NCI-H146 (cell line): ENCODE measurements at places on chromosomes 16 and 17.

DNA sequence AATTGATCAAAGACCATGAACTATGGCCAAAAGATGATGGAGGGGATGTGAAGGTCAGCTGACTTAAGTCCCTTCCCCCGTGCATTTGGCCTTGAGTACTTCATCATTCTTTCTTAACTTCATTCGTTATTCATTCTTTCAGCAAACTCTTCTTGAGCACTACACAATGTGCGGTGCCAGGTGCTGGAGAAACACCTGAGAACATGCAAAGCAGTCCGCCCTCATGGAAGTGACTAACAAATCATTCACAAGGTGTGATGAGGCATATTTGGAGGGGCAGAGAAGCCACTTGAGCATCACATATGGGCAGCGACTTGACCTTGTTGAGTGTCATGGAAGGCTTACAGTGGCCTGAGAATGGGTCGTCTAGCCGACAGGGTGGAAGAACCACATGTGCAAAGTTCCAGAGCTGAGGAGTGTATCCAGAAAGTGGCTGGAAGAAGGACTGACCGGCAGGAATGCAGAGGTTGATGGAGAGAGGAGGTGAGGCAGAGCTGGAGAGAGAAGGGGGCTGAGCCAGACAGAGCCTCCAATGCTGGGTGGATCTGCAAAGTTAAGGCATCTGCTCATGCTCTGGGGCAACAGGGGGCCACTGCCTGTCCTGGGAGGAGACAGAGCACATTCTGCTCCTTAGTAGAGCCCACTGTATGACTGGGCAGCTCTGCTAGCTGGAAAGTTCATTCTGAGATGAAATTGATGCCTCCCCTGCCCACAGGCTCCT lies 25.1 kb upstream of the EIF1 start:
- DNase-seq = no peak

DNA sequence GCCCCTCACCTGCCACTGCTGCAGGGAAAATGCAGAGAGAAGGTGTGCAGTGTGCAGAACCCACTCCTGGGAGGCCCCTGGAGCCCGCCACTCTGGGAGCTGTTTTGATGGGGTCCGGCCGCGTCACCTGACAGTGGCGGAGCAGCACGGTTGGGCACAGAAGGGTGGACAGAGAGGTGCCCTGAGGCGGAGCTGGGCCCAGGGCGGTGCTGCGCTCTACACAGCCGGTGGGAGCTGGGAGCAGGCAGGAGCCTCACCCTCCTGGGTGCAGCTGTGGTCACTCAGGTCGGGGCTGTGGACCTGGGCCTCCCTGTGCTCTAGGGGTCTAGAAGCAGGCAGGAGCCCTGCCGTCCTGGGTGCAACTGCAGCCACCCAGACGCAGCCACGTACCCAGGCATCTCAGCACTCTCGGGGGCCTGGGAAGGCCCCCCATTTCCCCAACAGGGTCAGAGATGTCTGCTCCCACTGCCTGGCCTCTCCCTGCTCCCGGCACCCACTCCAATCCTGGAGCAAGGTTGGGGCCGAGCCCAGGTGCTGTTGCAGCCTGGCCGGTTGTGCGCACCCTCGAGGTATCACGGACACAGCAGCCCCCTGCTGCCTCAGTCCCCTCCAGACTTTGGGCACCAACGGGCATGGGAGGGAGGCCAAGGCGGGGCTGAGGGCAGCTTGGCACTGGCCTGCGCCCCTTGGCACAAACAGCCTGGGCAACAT lies 304.4 kb upstream of the AXIN2 start:
- no peak for DNase-seq

DNA sequence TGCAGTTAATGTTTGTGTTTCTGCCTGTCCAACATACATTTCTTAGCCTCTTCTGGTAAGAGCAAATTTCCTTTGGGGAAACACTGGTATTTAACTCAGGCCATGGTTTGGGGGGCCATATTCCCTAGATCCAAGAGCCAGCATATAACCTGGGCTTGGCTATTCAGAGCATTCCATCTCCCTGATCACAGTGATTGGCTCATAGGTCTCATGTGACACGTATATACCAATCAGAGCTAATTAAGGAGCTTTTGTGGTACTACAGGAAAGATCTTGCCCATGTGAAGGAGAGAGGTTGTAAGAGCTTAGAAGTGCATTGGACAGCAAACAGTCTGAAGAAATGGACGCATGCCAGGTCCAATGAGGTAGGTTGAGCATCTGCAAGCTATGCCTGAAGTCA lies 33.4 kb upstream of the GPR139 start:
- DNase-seq = no peak

DNA sequence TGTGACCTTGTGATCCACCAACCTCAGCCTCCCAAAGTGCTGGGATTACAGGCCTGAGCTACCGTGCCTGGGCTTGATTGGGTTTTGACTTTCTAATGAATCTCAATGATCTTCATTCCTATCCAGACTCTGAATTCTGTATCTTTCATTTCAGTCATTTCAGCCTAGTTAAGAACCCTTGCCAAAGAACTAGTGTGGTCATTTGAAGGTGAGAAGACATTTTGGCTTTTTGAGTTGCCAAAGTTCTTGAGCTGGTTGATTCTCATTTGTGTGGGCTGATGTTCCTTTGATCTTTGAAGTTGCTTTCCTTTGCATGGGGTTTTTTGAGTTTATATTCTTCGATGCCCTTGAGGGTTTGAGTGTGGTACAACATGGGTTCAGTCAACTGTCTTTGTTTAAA lies 30.6 kb upstream of the TEKT1 start:
- no peak for DNase-seq

DNA sequence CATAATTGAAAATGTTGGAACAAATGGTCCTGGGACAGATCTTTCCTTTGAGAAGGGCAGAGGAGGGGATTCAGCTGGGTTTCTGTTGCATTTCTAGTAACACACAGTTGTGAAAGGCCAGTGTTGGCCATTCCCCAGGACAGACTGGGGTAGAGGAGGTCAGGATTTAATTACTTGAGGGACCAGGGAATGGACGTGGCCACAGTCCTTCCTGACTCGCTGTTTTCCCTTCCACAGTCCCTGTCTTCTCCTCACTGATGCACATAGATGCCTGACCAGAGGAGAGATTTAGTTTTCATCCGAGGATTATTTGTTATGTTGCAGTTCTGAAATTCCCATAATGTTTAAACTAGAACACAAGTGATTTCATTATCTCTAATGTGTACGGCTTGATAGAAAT lies 25.2 kb upstream of the HEATR6 start:
- DNase-seq = no peak

DNA sequence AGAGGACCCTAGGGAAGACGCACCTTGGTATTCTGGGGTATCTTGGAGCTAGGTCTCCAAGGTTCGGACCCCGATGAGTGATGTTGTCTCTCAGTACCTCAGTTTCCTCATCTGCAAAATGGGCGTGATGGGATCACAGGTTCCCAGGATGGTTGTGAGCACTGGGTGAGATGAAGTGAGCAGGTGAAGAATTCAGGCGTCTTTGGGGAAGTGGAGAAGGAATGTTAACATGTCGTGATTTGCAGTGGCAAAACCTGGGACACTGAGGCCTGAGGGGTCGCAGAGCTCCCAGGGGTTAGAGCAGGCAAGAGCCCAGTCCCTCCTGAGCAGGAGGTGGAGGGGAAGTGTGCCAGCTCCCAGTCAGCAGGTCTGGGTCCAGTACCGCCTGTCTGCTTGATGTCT lies 215.1 kb upstream of the GSE1 start:
- DNase-seq = no peak

- DNase-seq = no peak
Measured at GRCh38 chr16:14018851-14019250, 52.3 kb upstream of the MRTFB start.

DNA sequence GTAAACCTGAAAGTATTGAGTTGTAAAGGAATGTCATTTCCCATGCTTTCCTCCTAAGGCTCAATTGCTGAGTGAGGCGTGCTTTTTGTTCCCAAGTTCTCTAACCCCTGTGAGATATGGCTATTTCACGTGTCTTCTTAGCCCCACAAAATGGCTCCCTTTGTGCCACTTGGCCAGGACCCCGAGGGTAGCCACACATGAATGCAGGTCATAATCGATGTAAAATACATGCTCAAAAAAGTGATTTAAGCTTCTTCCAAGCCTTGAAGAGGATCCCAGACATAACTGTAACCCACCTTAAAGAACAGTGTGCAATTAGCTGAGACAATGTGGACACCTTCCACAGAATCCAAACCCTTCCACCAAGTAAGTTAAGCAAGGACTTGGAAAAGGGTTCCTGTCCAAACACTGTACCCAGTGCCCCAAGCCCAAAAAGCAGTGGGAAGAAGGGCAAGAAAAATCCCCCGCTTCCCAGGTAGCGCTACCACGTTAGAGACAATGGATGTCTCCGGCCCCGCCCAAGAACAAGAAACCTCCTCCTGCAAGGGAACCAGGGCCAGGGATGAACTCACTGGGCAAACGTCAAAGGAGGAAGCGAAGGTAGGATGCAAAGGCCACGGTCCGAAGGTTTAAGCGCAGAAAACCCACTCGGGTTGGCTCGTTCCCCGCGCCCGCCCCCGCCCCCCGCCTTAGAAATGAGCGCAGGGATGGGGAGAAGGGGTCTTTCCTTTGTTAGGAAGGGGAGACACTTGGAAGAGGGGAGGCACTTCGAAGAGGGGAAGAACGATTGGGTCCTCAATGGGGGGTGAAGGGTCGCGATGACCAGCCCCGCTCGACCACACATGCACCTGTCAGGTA lies 1.2 kb downstream of the JPT1 start:
- DNase-seq = peak; percentile 71

DNA sequence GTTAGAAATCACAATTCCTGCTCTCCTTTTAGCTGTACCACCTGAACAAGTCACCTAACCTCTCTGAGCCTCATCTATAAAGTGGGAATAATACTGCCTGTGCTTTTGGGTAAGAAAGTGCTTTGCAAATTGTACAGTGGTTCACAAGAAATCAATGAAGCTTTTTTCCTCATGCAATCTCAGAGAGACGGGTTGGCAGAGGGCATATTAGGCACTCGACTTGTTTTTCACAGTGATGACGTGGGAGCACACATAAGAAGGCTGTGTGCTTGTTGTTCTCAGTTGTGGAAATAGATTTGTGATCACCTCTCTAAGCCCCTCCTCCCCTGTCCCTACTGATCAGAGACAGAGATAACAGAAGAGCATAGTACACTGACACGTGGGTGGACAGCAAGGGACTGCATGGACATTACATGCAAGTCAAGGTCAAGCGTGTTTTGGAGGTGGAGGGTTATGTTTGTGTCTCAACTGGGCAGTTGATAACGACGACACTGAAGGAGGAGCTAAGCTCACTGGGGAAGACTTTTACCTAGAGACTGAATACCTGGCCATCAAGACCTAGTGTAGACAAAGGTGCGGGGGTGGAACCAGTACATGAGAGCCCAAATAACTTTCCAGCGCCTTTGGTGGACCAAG lies 1.7 kb upstream of the GPT2 start:
- DNase-seq = no peak

- DNase-seq = no peak
Measured at GRCh38 chr16:89275837-89276720, 58.6 kb downstream of the ZNF778 start.

GRCh38 chr16:57042157-57043111 lies 49.9 kb upstream of the CPNE2 start:
- DNase-seq = no peak

GRCh38 chr16:53745753-53746266 lies 41.9 kb downstream of the FTO start:
- DNase-seq = no peak

DNA sequence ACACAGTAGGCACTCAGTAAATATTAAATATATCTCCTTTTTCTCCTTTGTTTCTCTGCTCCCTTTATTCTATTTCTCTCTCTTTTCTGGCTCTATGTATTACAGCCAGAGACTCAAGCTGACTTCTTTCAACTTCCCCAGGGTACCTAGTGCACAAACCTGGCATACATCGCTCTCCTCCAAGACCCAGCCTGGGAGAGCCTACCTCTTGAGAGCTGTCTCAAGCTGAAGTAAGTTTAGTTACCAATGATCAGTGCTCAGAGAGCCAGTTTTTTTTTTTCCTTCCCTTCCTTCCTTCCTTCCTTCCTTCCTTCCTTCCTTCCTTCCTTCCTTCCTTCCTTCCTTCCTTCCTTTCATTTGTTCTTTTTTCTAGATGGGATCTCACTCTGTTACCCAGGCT lies 19.8 kb downstream of the TMEM98 start:
- no peak for DNase-seq

DNA sequence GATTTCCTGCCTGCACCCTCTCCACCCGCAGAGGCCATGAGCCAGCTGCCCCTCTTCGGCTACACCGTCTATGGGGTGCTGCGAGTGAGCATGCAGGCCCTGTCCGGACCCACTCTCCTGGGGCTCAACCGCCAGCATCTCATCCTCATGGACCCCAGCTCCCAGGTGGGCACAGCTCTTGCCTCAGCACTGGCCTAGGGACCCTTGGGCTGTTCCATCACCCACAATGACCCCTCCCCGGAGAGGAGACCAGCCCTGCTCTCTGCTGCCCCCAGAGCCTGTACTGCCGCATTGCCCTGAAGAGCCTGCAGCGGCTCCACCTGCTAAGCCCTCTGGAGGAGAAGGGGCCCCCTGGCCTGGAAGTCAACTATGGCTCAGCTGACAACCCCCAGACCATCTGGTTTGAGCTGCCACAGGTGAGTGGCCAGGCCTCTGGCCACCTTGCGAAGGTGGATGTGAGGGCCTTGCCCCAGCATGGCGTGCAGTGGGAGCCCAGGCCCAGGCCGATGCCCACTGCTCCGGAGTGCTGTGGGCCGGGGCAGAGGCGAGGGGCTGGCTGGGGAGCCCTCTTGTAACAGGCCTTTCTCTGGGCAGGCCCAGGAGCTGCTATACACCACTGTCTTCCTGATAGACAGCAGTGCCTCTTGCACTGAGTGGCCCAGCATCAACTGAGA lies 7.3 kb upstream of the SMIM5 start:
- no peak for DNase-seq

- DNase-seq = no peak
Measured at GRCh38 chr16:30069611-30070462, 4.3 kb downstream of the ALDOA start.

- no peak for DNase-seq
Measured at GRCh38 chr16:12091569-12092543, 115.3 kb downstream of the SNX29 start.

DNA sequence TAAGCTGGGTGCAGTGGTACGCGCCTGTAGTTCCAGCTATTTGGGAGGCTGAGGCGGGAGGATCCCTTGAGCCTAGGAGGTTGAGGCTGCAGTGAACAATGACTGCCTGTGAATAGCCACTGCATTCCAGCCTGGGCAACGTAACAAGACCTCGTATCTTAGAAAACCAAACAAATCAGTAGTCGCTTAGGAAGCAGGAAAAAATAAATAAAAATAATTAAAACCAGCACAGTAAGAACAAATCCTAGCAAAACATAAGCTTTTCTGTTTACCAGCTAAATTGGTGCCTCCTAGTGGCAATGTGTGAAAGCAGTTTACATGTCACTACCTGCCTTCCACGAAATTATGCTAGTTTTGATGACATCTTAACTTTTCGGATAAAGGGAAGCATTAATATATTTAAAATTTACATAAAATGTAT lies 1.3 kb downstream of the ARMC5 start:
- DNase-seq = peak; percentile 40

- no peak for DNase-seq
Measured at GRCh38 chr16:81293909-81294802, 20.6 kb upstream of the GAN start.

DNA sequence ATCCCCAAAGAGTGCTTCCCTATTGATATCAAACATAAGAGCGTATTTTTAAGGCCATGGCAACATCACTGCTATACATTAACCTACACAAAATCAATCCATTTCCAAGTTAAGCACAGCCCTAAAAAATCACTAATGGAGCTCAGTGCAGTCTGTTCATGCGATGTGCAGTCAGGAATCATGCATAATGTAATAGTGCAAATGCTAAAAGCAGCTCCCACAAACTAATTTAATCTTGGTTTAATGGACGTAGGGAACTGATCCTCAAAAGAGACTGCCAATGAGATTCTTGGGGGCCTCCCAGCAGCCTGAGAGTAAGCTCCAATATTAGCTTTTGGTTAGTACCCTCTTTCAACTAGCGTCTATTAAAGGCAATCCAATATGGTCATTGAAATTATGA lies 245.9 kb downstream of the TOX3 start:
- no peak for DNase-seq
